ENCODE measurements at places on chromosomes 7 and 10.

- DNase-seq, result no peak
Observed at GRCh38 chr7:69776611-69777010, 178.3 kb downstream of the AUTS2 start.

GRCh38 chr10:93904901-93905300 is 11.1 kb downstream of the SLC35G1 start:
- DNase-seq, result no peak

DNA sequence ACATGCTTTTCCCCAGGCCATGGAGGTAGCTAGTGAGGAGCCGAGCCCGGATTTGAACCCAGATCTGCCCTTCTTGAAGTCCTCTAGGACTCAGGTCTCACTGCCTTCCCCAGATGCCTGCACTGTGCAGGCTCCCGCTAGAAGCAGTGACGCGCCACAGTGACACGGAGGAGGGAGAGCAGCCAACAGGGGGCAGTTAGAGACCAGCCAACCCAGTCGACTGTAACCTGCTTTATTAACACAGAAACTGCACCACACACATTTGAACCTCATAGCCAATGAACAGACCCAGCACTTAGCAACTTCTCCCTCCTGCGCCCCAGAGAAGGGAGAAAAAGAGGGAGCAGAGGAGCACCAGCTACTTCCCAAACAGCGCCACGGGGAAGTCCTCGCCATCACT is 27.4 kb downstream of the PILRA start:
- peak; percentile 72 for DNase-seq

- DNase-seq, result no peak
Observed at GRCh38 chr10:528173-529165, 161.0 kb downstream of the DIP2C start.

GRCh38 chr7:132576721-132577085 is 433 bp upstream of the PLXNA4 start:
- DNase-seq, result no peak

- no peak for DNase-seq
Observed at GRCh38 chr10:69123306-69123746, 652 bp upstream of the VPS26A start.

DNA sequence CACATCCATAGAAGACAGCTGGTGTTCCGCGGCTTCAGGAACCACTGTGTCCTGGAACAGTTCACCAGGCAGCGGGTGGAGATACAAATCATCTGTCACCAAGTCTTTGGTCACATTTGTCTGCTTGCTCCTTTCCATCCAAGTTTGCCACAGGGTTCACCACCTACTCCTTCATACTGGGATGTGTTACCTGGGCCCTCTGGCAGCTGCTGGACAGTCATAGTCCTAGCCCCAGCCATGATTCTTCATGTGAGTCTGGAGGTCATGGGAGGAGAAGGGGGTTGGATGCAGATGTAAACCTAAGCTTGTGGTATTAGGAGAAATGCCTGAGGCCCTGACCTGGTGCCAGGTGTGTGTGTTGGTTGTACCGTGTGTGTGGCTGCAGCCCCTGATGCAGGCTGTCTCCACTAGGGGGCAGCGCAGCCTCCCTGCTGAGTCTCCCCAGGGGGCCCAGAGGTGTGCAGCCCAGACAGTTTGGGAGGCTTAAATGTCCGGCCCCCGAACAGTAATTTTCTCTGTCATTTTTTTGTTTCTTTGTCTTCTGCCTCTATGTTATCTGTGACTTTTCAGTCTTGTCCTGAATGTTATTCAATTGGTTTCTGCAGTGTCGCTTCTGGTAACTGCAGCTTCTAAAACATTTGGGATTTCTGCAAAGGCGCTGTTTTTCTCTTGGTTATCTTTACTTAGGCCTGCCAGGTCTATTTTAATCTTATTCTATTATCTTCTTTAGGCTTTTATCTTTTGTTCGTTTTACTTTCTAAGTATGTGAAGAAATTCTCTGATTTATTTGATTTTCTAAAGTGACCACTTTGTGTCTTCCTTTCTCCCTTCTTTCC is 14.8 kb downstream of the NPS start:
- DNase-seq, result peak; percentile 53

- DNase-seq, result no peak
Observed at GRCh38 chr7:7867846-7868571, 100.6 kb upstream of the GLCCI1 start.

- no peak for DNase-seq
Observed at GRCh38 chr7:15236952-15237351, 324.9 kb downstream of the AGMO start.

DNA sequence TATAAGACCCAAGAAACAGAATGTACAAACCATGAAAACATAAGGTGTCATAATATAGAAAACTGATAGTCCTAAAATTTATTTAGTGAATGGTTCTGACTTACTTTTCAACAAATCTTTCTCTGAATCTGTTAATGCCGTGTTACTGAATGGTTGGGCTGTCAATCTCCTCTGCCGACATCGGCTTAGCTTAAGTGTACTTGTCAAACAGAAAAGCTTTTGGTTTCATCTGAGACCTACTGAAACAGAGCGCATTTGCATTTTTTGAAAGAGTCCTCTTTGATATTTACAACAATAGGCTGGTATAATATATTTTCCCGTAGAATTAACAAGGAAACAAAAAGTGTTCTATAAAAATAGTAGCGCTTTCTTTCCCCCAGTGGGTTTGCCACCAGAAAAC is 120.9 kb upstream of the ZNF804B start:
- DNase-seq, result no peak

DNA sequence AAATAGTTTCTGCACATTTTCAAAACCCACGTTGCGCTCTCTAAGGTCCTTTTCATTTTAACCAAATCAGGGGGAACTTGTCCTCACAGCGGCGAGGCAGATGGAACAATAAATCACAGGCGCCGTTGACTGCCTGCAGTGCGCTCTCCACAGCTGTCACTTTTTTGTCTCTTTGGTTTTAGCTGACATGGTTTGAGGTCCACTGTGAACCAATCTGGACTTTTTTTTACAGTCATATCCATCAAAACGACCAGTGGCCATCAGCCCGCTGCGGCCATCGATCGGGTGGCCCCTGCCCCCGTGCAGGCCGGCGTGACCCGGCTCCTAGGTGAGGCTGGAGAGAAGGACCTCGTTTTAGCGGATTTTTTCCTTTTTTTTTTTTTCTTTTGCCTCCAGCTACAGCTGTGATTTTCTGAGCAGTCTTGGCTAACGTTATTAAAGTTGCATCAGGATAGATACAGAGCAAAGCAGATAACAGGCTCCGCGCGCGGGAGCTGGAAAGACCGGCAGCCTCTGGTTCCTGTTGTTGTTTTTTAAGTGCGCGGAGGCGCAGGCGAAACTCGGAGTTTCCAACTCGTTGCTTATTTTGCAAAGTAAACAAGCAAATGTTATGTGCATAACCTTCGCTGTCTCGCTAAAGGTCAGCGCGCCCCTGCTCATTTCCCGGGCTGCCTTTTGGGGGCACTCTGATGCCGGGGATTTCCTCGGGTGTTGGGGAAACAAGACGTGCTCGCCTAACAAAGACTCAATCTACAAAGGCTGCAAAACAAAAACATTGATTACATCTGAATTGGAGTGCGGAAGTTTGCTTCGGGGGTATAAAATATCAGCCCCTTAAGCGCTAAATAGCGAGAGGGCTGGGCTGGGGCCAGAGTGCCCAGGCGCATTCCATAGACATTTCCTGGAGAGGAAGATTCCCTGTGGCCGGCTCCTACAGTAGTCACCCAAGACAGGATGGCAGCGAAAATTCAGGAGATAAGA is 414.8 kb upstream of the MKI67 start:
- peak; percentile 79 for DNase-seq

GRCh38 chr10:80283536-80284199 is 5.8 kb downstream of the MAT1A start:
- DNase-seq, result no peak

- DNase-seq, result no peak
Observed at GRCh38 chr10:80051993-80052392, 26.5 kb upstream of the TMEM254 start.

DNA sequence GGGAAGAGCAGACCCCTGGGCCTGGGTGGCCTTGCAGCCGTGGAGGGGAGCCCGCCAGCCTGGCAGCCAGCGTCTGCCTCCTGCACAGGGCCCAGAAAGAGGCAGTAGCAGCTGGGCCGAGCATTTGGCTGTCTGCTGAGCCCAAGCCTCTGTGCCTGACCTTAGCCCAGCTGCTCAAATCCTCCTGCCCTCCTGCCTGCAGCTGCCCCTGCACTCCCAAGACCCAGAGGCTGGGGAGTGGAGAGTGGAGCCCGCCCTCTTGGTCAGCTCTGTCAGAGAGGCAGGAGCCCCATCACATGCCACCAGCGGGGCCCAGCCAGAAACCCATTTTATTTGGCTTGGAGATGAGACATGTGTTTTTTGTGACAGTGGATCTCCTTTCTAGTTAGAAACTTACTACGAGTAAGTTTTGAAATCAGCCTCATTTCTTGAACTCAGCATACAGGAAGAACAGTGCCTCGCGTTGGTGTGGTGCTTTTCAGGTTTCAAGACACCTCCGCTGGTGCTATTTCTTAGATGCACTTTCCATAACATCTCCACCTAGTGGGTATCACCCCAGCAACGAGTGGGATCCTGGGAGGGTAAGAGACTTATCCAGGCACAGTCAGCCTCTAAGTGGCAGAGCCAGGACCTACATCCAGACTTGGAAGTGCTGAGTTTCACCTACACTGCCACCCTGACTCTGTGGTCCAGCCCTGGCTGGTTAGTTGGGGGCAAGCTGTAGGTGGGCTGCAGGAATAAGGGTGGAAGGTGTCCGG is 477.1 kb downstream of the RPS24 start:
- DNase-seq, result no peak

DNA sequence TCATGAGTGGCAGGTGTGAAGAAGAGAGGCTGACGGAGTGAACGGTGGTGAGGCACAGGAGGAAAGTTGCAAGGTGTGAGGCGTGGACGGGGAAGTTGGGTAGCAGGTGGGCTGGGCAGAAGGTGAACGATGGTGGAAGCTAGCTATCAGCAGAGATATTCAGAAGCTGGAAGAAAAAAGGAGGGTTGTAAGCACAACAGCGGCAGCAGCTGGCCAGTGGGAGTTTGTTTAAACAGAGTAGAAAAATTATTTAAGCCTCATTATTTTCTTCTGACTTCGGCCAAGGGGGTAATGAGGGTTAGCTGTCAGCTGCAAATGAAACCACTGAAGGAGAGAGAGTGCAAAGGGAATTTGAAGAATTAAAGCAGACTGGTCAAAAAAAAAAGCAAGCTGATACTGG is 62.1 kb upstream of the PRKAR2B start:
- DNase-seq, result no peak

DNA sequence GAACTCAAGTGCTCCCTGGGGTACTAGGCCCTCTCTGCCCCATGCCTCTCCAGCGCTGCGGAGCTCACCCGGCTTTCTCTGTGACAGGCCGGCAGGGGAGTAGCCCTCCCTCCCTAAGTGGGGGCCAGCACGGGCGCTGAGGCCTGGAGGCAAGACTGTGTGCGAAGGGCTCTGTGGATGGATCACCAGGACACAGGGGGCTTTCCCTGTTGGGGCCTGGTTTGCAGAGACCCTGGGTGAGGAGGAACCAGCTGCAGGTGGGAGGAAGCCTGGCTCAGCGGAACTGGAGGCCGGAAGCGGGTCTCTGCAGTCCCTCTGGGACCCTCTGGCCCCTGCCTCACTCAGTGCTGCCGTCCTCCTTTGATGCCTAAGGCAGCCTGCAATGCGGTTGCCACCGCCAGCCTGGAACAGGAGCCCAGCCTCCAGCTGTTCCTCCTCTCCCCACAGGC is 106.0 kb downstream of the CYTH3 start:
- DNase-seq, result peak; percentile 19

Data from ELF-1 (cell line).